ENCODE measurements at places on chromosomes 5 and 9.
A peak's percentile ranks its signal among the peaks of the same experiment; 100 is the strongest.

DNA sequence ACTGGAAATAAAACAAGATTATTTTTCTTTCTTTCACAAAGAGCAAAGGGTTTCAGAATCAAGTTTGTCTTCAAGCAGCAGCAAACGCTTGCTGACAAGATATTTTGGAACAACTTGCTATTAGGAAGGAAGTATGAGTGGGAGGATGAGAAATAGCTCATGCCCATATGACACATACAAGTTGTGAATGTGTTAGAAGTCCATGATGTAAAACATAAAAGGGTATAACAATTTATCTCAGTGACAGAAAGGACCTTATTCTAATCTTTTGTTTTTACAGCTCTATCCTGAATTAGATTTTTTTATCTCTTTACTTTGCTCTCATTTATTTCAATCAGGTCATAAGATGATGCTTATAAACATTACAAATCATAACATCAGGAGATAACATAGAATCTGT is 516.6 kb upstream of the MEF2C start:
- DNase-seq: no peak
- H3K27ac ChIP-seq: no peak overlapping the region
- no peaks in the 10 kb centered on the region for H3K27me3 ChIP-seq
- H3K4me1 ChIP-seq: peaks cover 15% of the 10 kb centered on the region

DNA sequence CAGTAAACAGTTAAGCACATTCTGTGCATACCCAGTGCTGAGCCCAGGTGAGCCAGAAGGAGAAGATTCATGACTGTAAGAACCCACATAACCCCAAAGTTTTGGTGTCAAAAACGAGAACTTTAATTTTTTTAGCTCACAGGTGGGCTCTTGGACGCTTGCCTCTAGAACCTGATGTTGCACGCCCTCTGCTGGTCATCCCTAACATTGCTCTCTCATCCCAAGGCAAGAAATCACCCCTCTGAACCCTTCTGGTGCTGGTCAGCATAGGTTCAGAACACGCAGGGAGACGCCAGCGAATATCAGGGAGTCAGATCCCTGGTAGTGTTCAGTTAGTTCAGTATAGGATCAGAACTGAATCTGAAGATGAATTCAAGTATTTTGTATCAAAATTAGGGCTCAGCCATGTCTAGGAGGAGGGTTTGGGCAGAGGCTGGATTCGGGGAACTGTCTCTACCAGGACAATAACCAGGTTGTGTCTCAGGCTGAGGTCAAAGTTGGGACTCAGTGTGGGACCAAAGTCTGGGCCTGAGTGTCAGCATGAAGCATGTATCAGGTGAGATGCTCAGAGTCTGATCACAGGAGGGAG is 4.1 kb upstream of the DNAJB5 start:
- no peaks in the 10 kb centered on the region for H3K27me3 ChIP-seq
- no peak for DNase-seq
- H3K4me3 ChIP-seq: no peak overlapping the region

GRCh38 chr5:173907686-173908371 is 19.7 kb downstream of the CPEB4 start:
- peak overlapping the region; percentile 5 for H3K4me3 ChIP-seq
- H3K4me1 ChIP-seq: peaks cover 60% of the 10 kb centered on the region
- peaks cover 9% of the 10 kb centered on the region for H3K36me3 ChIP-seq
- H3K27ac ChIP-seq: peak overlapping the region; percentile 10
- no peak for DNase-seq

DNA sequence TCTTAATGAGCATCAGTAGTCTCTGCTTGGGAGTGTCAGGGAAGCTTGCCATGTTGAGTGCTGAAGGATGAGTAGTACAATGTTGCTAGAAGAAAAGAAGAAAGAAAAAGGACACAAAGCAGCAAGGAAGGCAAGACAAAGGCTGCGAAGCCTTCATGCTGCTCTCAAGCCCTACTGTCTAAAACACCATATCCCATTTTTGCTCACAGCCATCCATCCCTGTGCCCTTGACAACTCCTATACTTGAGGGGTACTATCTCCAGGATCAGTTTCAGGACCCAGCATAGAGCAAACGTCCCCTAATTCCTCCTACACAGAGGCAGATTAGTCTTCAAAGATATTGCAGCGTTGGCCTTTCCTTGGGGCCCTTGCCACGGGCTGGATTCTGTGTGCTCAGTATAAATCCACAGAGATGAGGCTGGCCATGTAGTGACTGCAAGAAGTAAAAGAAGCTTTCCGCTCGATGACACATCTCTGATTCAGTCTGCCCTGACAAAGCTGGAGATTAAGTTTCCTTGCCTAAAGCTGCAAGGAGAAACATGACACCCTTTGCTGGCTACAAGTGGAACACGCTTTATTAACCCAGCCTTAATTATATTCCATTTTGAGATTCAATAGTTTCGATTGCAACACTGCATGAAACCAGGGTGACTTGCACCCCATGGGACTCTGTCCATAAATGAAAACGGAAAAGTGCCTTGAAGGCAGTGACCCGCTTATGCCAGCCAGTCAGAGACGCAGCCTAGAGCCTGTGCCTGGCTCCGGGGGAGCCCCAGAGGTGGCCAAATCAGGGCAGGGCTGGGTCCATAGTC is 304.6 kb downstream of the ACTL7B start:
- H3K36me3 ChIP-seq: no peaks in the 10 kb centered on the region
- H3K27ac ChIP-seq: no peak overlapping the region
- no peak for DNase-seq
- H3K4me3 ChIP-seq: no peak overlapping the region
- H3K4me1 ChIP-seq: no peaks in the 10 kb centered on the region
